ENCODE measurements at places on chromosomes 16 and 17.

- H3K36me3 ChIP-seq: peaks cover 15% of the 10 kb centered on the region
- H3K4me1 ChIP-seq: no peaks in the 10 kb centered on the region
- no peaks in the 10 kb centered on the region for H3K27me3 ChIP-seq
- no peak for DNase-seq
Observed at GRCh38 chr16:31085873-31086628, 2.7 kb downstream of the PRSS53 start.

- H3K36me3 ChIP-seq: no peaks in the 10 kb centered on the region
- no peaks in the 10 kb centered on the region for H3K27me3 ChIP-seq
- no peak overlapping the region for H3K27ac ChIP-seq
- H3K4me3 ChIP-seq: no peak overlapping the region
- no peak for DNase-seq
Observed at GRCh38 chr16:59212492-59213024, 478.4 kb upstream of the GOT2 start.

DNA sequence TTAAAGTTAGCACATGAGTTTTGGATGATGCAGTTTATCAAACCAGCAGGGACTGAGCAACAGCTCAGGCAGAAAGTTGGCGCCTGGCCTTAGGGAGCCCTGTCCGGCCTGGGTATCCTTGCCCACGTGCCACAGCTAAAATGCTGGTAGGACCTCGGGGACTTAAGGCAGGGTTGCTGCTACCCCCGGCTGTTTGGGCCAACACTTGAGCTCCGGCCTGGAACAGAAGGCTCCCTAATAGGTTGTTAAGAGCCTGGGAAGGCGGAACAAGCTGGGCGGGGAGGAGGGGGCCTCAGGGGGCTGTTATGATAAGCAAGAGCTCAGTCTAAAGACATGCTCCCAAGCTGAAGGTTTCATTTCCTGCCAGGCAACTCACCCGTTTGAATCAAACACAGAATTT, 39.7 kb downstream of the CUEDC1 start:
- H3K27me3 ChIP-seq: no peaks in the 10 kb centered on the region
- no peaks in the 10 kb centered on the region for H3K36me3 ChIP-seq
- H3K27ac ChIP-seq: no peak overlapping the region

DNA sequence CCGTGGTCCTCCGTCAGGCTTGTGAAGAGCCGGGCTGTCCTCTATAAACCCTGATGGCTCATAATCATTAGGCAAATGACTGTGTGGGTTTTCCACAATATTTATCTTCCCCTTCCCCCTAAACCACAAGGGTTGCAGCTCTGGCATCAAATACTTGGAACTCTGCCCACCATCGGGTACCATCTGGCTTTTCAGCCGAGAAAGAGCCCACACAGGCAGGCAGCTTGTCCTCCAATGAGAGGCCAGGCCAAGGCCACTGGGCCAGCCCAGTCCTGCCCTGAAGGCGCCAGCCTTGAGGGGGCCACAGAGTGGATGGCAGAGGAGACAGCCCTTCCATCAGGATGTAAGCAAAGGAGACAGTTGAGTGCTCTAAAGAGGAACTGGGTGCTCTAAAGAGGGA, 31.8 kb upstream of the NAT9 start:
- H3K4me3 ChIP-seq: no peak overlapping the region
- no peaks in the 10 kb centered on the region for H3K4me1 ChIP-seq
- H3K36me3 ChIP-seq: no peaks in the 10 kb centered on the region

- no peaks in the 10 kb centered on the region for H3K27me3 ChIP-seq
- no peak for DNase-seq
- H3K36me3 ChIP-seq: no peaks in the 10 kb centered on the region
- no peaks in the 10 kb centered on the region for H3K4me1 ChIP-seq
Observed at GRCh38 chr16:64711026-64711425, 410.8 kb downstream of the CDH11 start.

GRCh38 chr16:85891776-85892166, 7.2 kb upstream of the IRF8 start:
- H3K4me3 ChIP-seq: no peak overlapping the region
- no peaks in the 10 kb centered on the region for H3K36me3 ChIP-seq
- no peaks in the 10 kb centered on the region for H3K27me3 ChIP-seq
- DNase-seq: no peak
- no peaks in the 10 kb centered on the region for H3K4me1 ChIP-seq

DNA sequence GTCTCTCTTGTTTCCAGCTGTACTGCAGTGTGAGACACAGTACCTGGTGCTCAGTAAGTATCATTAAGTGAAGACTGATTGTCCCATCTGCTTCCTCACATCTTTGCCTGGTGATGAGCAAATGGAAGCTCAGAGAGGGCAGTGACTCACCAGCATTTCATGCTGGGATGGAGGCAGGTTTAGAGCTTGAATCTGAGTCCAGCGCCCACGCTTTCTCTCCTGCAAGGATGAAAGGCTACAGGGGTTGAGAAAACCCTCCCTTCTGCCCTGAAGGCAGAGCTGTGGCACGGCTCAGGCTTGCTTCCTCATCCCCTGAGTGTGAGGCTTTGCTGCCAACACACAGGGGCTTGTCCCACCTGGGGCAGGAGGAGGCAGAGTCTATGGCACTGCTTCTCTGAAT, 1.5 kb upstream of the RNF112 start:
- 0 out of 2 replicates have a peak, but pooled peaks cover 1% of the 10 kb centered on the region for H3K4me1 ChIP-seq
- no peak overlapping the region for H3K4me3 ChIP-seq
- H3K36me3 ChIP-seq: no peaks in the 10 kb centered on the region
- H3K27ac ChIP-seq: no peak overlapping the region
- H3K27me3 ChIP-seq: no peaks in the 10 kb centered on the region

DNA sequence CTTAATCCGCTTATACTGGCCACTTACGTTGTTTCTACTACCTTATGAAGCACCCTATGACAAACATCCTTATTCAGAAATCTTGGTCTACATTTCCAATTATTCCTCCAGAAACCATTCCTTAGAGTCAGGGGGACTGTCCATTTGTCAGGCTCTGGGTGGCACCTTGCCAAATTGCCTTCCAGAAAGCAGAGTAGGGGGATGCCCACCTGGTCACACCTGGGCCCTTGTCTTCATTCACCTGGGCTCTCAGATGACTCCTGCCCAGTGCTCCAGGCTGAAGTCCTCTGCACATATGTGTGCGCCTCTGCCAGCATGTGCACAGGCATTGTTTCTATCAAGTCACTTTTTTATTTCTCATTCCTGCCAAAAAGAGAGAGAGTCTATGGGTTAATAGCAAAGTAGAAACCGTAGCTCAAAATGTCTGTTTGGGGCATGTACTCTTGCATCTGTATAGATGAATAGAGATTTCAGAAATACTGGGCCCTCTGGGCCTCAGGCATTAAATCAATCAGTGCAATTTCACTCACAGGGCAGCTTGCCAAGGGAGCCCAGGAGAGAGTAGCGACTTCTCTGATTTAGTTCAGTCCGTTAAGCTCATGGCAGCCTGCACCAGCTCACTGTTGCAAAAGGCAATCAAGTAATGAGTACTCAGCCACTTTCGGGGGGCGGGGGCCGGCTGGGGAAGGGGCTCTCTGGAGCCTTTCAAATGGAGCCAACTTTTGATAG, 104.7 kb downstream of the SOCS1 start:
- H3K27me3 ChIP-seq: no peaks in the 10 kb centered on the region
- no peak overlapping the region for H3K27ac ChIP-seq
- DNase-seq: no peak
- no peak overlapping the region for H3K4me3 ChIP-seq
- no peaks in the 10 kb centered on the region for H3K36me3 ChIP-seq

DNA sequence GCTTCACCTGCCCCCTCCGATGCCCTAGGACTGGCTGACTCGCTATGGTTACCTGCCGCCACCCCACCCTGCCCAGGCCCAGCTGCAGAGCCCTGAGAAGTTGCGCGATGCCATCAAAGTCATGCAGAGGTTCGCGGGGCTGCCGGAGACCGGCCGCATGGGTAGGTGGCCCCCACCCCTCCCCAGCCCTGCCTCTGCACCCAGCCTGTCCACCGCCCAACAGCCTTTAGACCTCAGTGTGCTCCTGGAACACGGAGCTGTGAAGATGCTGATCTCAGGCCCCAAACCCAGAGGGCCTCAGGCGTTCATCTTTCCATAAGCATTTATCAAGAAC, 993 bp downstream of the MMP25 start:
- peak overlapping the region; percentile 60 for H3K4me3 ChIP-seq
- H3K27ac ChIP-seq: no peak overlapping the region
- H3K36me3 ChIP-seq: 0 out of 2 replicates have a peak, but pooled peaks cover 3% of the 10 kb centered on the region
- no peaks in the 10 kb centered on the region for H3K27me3 ChIP-seq
- no peak for DNase-seq

GRCh38 chr16:59543641-59544040, 809.5 kb upstream of the GOT2 start:
- H3K27me3 ChIP-seq: no peaks in the 10 kb centered on the region
- DNase-seq: no peak
- no peak overlapping the region for H3K27ac ChIP-seq
- H3K36me3 ChIP-seq: no peaks in the 10 kb centered on the region
- H3K4me3 ChIP-seq: no peak overlapping the region
- peaks cover 2% of the 10 kb centered on the region for H3K4me1 ChIP-seq

- no peaks in the 10 kb centered on the region for H3K27me3 ChIP-seq
- no peak overlapping the region for H3K4me3 ChIP-seq
- H3K36me3 ChIP-seq: no peaks in the 10 kb centered on the region
Observed at GRCh38 chr17:11719856-11720255, 121.6 kb downstream of the DNAH9 start.

DNA sequence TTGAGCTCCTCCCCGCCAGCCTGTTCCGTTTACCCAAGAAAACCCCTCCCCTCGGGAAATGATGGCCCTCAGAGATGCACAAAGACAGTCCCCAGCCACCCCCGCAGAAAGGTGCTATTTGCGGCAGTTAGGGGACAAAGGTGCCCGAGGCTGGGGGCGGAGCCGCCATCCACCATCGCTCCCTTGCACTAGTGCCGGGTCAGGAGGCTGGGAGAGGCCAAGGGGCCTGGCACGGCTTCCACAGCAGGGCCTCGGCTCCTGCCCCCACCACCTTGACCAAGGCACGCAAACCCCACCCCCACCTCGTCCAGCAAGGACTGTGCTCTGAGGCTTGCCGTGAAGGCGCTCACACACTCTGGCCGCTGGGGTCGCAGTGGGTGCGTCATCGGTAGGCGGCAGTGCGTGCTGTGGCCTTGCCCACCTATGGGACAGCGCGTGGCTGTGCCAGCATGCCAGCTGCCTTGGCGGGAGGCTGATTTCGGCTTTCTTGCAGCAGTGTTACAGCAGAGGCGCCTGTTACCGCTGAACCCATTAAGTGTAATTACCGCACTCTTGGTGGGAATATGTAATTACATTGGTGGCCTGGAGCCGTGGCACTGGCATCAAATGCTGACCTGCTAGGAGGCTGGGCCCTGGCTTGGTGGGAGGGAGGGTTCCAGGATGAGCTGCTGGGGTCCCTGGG, 31.8 kb downstream of the TPSG1 start:
- DNase-seq: no peak
- no peak overlapping the region for H3K4me3 ChIP-seq
- no peaks in the 10 kb centered on the region for H3K27me3 ChIP-seq
- H3K4me1 ChIP-seq: peaks cover 2% of the 10 kb centered on the region
- H3K27ac ChIP-seq: no peak overlapping the region
- no peaks in the 10 kb centered on the region for H3K36me3 ChIP-seq

DNA sequence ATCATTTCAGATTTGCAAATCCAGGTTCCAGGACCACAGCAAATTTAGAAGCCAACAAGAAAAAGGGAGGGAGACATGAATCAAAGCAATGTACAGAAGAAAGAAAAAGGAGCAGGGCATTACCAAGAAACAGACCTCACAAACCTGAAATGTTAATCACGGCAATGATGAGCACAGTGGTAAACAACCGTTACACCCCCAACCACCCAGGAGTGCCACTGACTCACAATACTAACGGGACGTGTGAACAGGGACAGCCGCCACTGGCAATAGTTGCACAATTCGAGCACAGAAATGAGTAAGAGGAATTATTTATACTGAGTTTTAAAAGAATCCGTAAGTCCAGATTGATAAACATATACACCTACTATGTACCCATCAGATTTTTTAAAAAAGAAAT, 13.8 kb downstream of the USP22 start:
- H3K4me3 ChIP-seq: no peak overlapping the region
- H3K4me1 ChIP-seq: 0 out of 2 replicates have a peak, but pooled peaks cover 1% of the 10 kb centered on the region
- peaks cover 17% of the 10 kb centered on the region for H3K36me3 ChIP-seq
- no peak for DNase-seq
- H3K27me3 ChIP-seq: no peaks in the 10 kb centered on the region

DNA sequence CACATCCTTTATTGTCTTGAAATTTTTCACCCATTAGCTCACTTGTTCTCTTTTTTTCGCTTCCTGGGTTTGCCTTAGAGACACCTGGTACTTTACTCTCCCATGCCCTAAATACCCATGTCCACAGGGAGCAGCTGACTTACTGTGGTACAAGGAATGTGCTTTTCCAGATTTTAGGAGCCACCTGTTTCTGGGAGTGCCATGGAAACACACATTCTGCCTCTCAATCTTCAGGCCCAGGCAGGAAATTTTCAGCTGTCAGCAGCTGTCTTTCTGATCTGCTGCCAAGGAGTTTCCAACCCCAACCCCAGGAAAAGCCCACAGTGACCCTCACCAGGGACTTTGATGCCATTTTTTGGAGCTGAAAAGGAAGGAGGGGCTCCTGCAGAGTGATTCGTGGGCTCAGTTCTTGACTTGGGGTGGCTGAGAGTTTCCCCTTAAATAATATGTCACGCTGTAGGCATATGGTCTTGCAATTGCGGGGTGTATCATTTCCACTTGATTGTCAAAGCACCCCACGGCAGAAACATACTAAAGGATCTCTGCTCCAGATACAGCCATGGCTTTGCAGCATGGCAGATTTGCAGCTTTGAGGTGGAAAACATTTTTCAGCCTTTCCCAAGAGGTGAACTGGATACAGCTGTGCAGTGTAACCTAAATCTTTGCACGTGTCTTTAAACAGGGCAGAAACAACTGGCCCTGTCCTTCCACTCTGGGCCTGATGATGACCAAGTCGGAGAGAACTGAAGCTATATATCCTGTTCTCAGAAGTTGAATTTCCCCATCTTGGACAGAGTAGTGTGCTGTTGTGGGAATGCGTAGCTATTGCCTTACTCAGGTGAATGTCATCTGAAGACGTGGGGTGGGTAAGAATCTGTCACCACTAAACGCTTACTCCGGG, 19.2 kb downstream of the RBFOX1 start:
- no peaks in the 10 kb centered on the region for H3K36me3 ChIP-seq
- no peak overlapping the region for H3K4me3 ChIP-seq
- H3K27me3 ChIP-seq: no peaks in the 10 kb centered on the region
- H3K27ac ChIP-seq: no peak overlapping the region
- no peaks in the 10 kb centered on the region for H3K4me1 ChIP-seq
- DNase-seq: no peak

- DNase-seq: no peak
- no peak overlapping the region for H3K4me3 ChIP-seq
- H3K27ac ChIP-seq: no peak overlapping the region
- no peaks in the 10 kb centered on the region for H3K4me1 ChIP-seq
- H3K27me3 ChIP-seq: no peaks in the 10 kb centered on the region
- peaks cover 22% of the 10 kb centered on the region for H3K36me3 ChIP-seq
Observed at GRCh38 chr17:80308692-80309517, 48.3 kb downstream of the RNF213 start.

Measured in iPS DF 6.9 (cell line).